ENCODE measurements at places on chromosomes 13 and 19.

- DNase-seq, result no peak
Observed at GRCh38 chr19:8253678-8254077, 44.5 kb downstream of the CERS4 start.

GRCh38 chr13:34020388-34020787 is 202.4 kb downstream of the RFC3 start:
- DNase-seq, result no peak

GRCh38 chr13:48770372-48770771 is 116.6 kb downstream of the CYSLTR2 start:
- DNase-seq, result no peak

DNA sequence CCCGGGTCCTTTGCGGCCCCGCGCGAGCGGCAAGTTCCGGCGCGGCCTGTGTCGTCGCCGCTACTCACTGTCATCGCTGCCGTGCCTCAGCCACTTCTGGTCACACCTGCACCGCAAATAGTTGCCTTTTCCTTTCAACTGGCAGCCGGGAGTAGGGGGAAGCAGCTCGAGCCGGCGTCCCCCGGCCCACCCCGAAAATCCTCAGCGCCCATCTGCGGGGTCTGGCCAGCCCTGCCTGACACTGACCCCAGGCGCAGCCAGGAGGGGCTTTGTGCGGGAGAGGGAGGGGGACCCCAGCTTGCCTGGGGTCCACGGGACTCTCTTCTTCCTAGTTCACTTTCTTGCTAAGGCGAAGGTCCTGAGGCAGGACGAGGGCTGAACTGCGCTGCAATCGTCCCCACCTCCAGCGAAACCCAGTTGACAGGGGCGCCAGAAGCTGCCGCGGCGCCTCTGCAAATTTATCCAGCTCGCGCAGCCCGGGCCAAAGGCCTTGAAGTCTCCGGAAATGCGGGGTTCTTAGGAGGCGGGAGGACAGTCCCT is 1.7 kb downstream of the PDX1 start:
- DNase-seq, result no peak

GRCh38 chr13:64130600-64130999 is 2715.0 kb upstream of the PCDH20 start:
- no peak for DNase-seq

DNA sequence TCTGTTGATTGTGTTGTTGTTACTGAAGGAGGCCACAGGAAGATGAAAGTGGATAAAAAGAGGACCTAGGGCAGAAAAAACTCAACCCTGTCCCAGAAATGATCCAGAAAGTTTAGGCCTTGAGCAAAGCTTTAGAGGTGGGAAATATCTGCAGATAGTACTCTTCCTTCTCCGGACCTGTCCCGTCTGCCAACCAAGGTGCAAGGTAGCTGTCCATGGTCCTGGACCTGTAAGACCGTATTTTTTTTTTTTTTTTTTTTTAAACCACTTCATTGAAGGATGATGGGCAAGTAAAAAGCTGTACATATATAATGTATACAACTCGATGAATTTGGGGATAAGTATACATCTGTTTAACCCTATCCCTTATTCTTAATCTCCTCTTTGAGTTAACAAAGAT is 225.9 kb downstream of the OLFM4 start:
- DNase-seq, result no peak

- no peak for DNase-seq
Observed at GRCh38 chr19:49556412-49557398, 23.7 kb downstream of the NOSIP start.

- DNase-seq, result no peak
Observed at GRCh38 chr13:40514802-40515201, 151.6 kb downstream of the FOXO1 start.

DNA sequence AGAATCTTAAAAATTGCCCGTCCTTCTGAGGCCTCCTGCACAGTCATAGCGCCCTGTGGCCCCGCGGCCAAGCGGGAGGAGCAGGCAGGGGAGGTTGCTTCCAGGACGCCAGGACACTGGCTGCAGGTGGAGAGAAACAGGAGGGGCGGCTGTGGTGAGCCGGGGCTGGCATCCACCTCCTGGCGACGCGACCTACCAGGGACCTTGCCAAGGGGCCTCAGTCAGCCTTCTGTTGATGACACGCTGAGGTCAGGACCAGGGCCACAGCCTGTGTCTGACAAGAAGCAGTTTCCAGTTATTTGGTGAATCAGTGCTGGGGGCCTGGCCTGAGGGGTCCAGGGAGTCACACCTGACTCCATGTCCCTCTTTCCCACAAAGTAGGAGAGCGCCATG is 13.3 kb upstream of the MKNK2 start:
- DNase-seq, result no peak

DNA sequence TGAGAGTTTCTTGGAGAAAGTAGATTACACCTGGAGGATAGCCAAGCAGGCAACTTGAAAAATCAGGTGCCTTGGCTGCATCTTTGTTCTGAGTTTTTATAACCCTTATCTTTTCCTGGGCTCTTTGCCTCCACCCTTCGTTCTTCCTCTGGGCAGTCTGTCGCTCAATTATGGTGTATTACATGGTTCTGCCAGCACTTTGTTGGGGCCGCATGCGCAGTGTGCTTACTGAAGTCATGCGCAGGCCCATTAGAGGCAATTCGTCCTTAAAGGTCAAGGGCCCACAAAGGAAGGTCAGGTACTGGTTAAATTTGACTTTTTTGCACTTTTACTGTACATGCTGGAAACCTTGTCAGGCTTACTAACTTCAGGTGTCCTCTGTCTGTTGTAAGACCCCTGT is 761.9 kb upstream of the SLITRK5 start:
- DNase-seq, result no peak

DNA sequence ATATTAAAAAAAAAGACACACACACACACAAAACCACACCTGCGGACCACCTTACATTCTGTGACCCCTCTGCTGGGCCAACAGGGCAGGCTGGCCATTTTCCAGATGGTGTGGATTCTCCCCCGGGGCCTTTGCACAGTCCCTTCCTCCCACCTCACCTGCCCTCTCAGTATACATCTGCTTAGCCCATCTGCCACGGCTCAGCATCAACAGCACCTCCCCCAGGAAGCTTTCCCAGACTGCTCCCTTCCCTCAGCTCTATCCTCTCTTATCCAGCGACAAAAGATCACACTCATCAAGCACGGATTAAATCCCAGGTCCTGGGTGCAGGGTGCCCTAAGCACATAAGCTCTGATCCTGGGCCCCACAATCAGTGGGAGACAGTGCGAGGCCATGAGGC is 4.5 kb downstream of the ZNF787 start:
- no peak for DNase-seq

- no peak for DNase-seq
Observed at GRCh38 chr19:6586726-6587092, 4.2 kb downstream of the CD70 start.

DNA sequence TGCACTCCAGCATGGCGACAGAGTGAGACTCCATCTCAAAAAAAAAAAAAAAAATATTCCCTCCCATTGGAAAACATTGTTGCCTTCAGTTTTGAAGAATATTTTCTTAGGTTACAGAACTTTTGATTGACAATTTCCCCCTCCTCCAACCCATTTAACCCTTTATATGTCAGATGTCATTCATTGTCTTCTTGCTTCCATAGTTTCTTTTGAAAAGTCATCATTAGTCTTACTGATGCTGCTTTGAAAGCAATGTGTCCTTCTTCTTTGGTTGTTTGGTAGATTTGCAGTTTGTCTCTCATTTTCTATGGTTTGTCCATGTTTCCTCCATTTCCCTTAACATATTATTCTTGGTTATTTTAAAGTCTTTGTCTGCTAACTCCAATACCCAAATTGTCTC is 25.4 kb downstream of the ZNF558 start:
- DNase-seq, result no peak

DNA sequence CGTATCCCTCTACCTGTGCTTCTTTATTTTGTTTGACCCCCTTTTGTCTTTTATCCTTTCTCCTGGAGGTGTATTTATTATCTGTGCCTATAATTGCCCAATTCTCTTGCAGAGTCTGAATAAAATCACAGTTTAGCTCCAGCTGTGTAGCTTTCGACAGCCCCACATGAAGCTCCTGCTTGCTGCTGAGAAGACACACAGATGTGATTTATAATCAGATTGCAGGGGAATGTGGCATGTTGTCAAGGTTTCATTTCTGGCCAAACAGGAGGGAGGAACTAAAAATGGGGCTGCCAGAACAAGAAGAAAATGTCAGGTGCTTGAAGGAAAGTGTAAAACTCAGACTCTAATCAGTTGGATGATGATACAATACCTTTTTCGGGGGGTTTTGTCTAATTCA is 22.7 kb downstream of the CCNA1 start:
- no peak for DNase-seq

- no peak for DNase-seq
Observed at GRCh38 chr13:112972867-112973576, 4.0 kb downstream of the MCF2L start.

GRCh38 chr13:49292742-49293486 is 45.2 kb downstream of the CDADC1 start:
- DNase-seq, result peak; percentile 91

GRCh38 chr13:23870356-23871140 is 18.7 kb downstream of the MIPEP start:
- no peak for DNase-seq

- DNase-seq, result no peak
Observed at GRCh38 chr19:28027116-28027515, 1185.8 kb downstream of the UQCRFS1 start.

GRCh38 chr13:32008518-32009175 is 22.9 kb upstream of the FRY start:
- DNase-seq, result no peak

- no peak for DNase-seq
Observed at GRCh38 chr13:22081430-22081829, 410.6 kb downstream of the FGF9 start.

DNA sequence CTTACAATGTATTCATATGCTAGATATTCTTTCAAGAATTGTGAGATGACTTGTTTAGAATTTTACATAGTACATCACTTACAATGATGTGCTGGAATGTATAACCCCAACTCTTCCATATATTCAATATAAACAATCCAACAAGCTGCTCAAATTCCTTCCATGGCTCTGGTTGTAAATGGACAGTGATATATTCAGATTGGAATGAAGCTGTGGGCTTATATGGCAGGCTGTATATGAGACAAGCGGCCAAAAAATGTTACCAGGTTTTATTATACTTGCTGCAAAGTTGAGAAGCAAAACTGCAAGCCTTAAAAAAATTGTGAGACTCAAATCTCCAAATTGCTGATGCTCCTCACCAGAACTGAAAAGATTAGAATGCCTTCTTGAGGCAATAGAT is 83.6 kb upstream of the KLF12 start:
- DNase-seq, result no peak

DNA sequence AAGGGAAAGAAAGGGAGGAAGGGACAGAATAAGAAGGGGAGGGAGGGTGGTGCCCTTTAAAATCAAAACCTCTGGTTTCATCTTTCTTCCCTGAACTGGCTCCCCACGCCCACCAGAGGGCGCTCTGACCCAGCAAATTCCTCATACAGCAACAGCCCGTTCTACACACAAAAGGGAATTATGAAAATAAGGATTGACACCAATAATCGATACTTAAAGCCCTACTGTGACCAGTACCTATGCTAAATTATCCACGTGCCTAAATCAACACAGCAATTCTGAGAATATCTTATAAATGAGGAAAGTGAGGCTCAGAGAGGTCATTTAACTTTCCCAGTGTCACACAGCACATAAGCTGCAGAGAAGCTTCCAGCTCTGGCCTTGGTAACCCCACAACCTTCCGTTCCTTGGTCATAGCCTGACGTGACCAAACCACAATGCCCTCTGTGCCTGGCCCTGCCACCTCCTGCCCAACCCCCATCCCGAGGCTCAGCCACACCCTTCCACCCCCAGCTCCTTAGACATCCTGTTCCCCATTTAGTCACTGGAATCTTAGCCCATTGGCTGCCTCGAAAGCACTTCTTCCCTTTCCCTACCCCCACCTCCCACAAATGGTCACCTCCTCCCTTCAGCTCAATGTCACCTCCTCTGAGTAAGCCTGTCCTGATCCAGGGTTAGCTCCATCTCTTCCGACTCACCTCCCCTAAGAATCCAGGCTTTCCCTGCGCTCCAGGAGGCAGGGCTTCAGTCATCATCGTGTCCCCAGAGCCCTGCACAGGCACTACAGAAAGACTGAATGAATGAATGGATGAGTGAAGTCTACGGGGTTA is 34.2 kb upstream of the PNMA8B start:
- peak; percentile 78 for DNase-seq

DNA sequence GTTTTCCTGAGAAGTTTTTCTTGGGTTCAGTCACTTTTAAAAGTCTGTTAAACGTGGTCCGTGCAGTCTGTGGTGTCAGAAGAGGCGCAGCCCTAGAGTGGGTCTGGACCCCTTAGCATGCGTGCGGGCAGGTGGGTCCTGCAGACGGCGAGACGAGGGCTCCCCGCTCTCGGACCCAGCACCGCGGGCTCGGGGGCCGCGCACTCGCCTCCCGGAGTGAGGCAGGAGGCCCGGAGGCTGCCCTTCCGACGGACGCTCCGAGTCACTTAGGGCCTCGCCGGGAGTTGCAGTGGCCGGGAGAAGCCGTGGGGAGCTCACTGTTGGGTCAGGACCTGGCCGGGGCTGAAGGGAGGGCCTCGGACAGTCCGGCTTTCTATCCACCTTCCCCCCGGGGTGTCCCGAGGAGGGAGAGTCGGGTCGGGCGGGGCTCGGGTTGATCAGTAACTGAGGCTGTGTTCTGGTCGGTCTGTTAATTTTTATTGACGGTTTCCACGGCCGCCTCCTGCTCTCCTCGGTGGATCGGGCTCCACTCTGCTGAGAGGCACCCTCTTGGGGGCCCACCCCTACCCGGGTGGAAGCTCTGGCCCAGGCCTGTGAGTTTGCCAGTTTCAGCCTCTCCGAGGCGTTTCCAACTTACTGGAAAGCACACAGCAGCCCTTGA is 1.3 kb downstream of the PTBP1 start:
- no peak for DNase-seq

DNA sequence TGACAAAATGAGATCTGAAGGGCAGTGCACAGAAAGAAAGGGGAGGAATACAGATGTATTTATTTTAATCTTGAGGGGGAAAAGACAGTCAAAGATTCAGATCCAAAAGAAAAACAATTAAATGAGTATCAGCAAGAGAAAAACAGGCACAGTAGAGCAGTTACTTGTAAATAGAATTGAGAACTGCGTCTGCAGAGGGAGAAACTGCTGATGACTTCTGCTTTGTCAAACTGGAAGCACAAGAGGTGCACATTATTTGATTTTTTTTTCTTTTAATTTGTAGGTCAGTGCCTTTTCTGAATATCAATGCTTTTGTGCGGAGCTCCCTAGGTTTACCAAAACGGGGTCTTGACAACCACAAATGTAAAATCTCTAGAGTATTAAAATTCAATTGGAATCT is 37.3 kb downstream of the EFNB2 start:
- DNase-seq, result no peak

DNA sequence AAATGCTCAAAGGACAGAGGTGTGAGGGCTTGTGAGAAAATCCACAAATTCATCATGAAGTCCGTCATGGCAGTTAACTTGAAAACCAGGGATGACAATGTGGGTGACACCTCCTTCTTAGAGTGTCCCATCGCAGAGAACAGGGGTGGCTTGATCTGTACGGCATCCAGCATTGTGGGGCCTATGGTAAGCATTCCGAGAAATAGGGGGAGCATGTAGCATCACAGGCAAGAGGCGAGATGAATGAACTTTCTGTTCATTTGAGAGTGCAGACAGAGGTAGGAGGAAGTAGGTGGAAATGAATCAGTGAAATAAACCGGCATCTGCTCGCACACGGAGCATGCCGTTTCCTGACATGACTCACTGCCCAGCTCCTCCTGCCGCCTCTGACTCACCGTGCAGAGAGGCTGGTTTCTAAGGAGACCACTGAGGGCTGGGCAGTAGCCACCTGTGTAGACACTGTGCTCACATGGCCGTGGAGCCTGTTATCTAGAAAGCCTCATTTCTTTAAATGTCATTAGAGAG is 339.0 kb downstream of the RFC3 start:
- DNase-seq, result peak; percentile 92

Data from ascending aorta (tissue), 2 donors.